ENCODE measurements at places on chromosomes 1 and 21. TPM values are rescaled to one million over a fixed set of nuclear protein-coding genes. Genes with fewer than 3 reads are reported as not detected.

The SFN gene
- polyA plus RNA-seq = 0.09 TPM

The GPR37L1 gene
- not detected for polyA plus RNA-seq

- H3K27ac ChIP-seq = no peak overlapping the region
- no peaks in the 10 kb centered on the region for H3K36me3 ChIP-seq
- DNase-seq = no peak
- H3K4me1 ChIP-seq = no peaks in the 10 kb centered on the region
- peaks cover 3% of the 10 kb centered on the region for H3K27me3 ChIP-seq
- H3K4me3 ChIP-seq = no peak overlapping the region
These were observed 22.3 kb downstream of the ABCA4 start for GRCh38 chr1:94098585-94099111.

- H3K4me3 ChIP-seq = no peak overlapping the region
- no peak overlapping the region for H3K27ac ChIP-seq
- no peak for DNase-seq
- no peaks in the 10 kb centered on the region for H3K4me1 ChIP-seq
These were observed 18.6 kb upstream of the TMEM52 start for GRCh38 chr1:1937549-1938275.

DNA sequence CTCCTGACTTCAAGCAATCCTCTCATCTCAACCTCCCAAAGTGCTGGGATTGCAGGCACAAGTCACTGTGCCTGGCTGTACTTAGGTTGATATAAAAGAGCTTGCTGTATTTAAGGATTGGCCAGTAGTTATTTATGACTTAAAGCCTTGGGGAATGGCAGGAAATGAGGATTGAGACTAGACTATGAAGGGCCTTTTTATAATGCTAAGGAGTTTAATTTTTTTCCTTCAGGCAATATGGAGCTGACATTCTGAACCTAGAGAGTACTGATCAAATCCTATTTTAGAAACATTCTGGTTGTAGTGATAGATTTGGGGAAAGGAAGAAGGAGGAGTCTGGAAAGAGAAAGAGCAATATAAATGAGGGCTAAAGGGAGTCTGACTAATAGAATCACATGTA lies 44.7 kb downstream of the MSH4 start:
- no peaks in the 10 kb centered on the region for H3K36me3 ChIP-seq
- no peaks in the 10 kb centered on the region for H3K27me3 ChIP-seq
- DNase-seq = no peak
- no peaks in the 10 kb centered on the region for H3K4me1 ChIP-seq

The DIRAS3 gene
- not detected for polyA plus RNA-seq

- no peak overlapping the region for H3K27ac ChIP-seq
- no peak overlapping the region for H3K4me3 ChIP-seq
- H3K27me3 ChIP-seq = no peaks in the 10 kb centered on the region
These were observed 18.5 kb downstream of the FTCD start for GRCh38 chr21:46136739-46137349.

The OR2AK2 gene
- polyA plus RNA-seq = 0.27 TPM

The TTC34 gene
- polyA plus RNA-seq = 2.1 TPM

The ANGPTL7 gene
- not detected for polyA plus RNA-seq

The RGS2 gene
- polyA plus RNA-seq = 143 TPM

GRCh38 chr21:39788383-39788782 lies 43.4 kb downstream of the IGSF5 start:
- no peak for DNase-seq
- no peaks in the 10 kb centered on the region for H3K27me3 ChIP-seq
- no peak overlapping the region for H3K27ac ChIP-seq
- H3K4me1 ChIP-seq = no peaks in the 10 kb centered on the region
- H3K36me3 ChIP-seq = no peaks in the 10 kb centered on the region

GRCh38 chr21:31087639-31088473 lies 49.6 kb upstream of the KRTAP19-8 start:
- H3K36me3 ChIP-seq = no peaks in the 10 kb centered on the region
- no peaks in the 10 kb centered on the region for H3K4me1 ChIP-seq
- DNase-seq = no peak
- no peak overlapping the region for H3K27ac ChIP-seq

The NCF2 gene
- polyA plus RNA-seq = 10.9 TPM

The FNDC10 gene
- polyA plus RNA-seq = 0.52 TPM

- H3K27me3 ChIP-seq = no peaks in the 10 kb centered on the region
- no peak overlapping the region for H3K4me3 ChIP-seq
- DNase-seq = no peak
- H3K27ac ChIP-seq = no peak overlapping the region
These were observed 14.3 kb upstream of the S100A11 start for GRCh38 chr1:152050886-152051675.

GRCh38 chr1:31880957-31881687 lies 57.0 kb downstream of the PTP4A2 start:
- peak; percentile 57 for DNase-seq
- peak overlapping the region; percentile 34 for H3K4me3 ChIP-seq
- no peaks in the 10 kb centered on the region for H3K27me3 ChIP-seq
- H3K4me1 ChIP-seq = peaks cover 48% of the 10 kb centered on the region
- no peaks in the 10 kb centered on the region for H3K36me3 ChIP-seq

DNA sequence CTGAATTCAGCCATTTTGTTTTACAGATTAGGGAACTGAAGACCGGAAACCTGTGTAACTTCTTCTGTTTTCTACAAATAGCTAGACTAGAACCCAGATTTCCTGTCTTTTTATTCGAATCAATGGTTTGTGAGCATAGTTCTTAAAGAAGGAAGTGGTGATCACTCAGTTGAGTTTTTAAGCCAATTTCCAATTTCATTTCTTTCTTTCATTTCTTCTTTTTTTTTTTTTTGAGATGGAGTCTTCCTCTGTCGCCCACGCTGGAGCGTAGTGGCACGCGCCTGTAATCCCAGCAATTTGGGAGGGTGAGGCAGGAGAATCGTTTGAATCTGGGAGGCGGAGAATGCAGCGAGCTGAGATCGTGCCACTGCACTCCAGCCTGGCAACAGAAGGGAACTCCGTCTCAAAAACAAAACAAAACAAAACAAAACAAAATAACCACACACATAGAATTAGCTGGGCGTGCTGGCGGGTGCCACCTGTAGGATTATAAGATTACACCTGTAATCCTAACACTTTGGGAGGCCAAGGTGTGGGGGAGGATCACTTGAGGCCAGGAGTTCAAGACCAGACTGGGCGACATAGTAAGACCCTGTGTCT lies 3.0 kb upstream of the MDM4 start:
- H3K27ac ChIP-seq = peak overlapping the region; percentile 97
- DNase-seq = peak; percentile 92
- no peaks in the 10 kb centered on the region for H3K27me3 ChIP-seq
- no peaks in the 10 kb centered on the region for H3K36me3 ChIP-seq
- H3K4me1 ChIP-seq = peaks cover 78% of the 10 kb centered on the region

DNA sequence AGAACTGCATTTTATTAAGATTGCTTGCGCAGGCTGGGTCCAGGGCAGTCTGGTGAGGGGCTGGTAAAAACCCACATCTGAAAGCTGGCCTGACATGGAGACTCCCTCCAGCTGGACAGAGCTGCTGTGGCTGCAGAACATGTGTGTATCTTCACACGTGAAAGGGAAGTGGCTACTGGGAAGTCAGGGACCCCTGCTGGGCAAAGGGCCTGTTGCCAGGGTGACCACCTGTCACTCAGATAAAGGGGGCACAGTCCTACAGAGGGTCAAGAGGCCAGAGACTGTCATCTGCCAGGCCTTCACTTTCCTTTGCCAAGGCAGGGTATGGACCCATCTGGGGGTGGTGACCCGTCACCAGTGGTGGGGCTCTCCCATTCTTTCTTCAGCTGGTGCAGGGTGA lies 17.5 kb downstream of the NKAIN1 start:
- H3K36me3 ChIP-seq = no peaks in the 10 kb centered on the region
- H3K4me3 ChIP-seq = no peak overlapping the region
- no peak overlapping the region for H3K27ac ChIP-seq

The THEM5 gene
- not detected for polyA plus RNA-seq

DNA sequence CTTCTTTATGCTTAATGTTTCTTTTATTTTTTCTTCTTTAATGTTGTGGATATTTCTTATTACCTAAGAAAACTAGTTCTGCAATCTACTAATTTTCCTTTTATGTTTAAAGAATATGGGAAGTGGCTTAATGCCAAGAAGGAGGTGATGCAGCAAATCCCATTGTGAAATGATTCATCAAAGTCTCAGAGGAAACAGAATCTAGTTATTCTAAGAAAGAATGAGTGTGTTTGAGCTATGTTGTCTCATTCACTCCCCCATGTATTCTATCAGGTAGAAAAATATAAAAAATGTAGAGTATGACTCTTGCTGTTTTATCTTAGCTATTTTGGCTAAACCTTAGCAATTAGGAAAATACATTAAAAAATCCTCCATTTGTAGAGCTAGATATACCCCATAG lies 659.9 kb upstream of the RGS18 start:
- no peak for DNase-seq
- no peak overlapping the region for H3K27ac ChIP-seq
- H3K36me3 ChIP-seq = no peaks in the 10 kb centered on the region
- no peak overlapping the region for H3K4me3 ChIP-seq
- H3K27me3 ChIP-seq = no peaks in the 10 kb centered on the region
- H3K4me1 ChIP-seq = no peaks in the 10 kb centered on the region

DNA sequence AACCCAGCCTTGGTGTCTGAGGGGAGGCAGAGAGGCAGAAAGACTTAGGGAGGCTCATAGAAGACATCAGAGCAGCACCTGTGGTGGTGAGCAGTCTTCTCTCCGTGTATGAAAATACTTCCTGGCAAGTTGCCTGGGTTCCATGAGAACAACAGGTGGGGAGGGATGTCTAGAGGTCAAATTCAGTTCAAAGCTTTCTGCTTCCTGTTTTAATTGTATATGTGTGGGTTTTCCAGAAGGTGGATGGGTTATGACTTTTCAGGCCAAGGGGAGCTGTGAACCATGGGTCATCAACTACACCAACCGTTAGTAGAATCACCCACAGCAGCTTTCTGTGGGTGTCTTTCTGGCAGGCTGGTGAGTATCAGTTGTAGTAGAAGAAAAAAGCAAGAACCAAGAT lies 4.1 kb upstream of the FCRL2 start:
- H3K27me3 ChIP-seq = no peaks in the 10 kb centered on the region
- H3K4me3 ChIP-seq = no peak overlapping the region
- peak overlapping the region; percentile 31 for H3K27ac ChIP-seq
- H3K4me1 ChIP-seq = peaks cover 83% of the 10 kb centered on the region
- peaks cover 4% of the 10 kb centered on the region for H3K36me3 ChIP-seq

- peak overlapping the region; percentile 27 for H3K27ac ChIP-seq
- H3K36me3 ChIP-seq = no peaks in the 10 kb centered on the region
- DNase-seq = no peak
These were observed 38.0 kb downstream of the JAK1 start for GRCh38 chr1:64928325-64928724.

DNA sequence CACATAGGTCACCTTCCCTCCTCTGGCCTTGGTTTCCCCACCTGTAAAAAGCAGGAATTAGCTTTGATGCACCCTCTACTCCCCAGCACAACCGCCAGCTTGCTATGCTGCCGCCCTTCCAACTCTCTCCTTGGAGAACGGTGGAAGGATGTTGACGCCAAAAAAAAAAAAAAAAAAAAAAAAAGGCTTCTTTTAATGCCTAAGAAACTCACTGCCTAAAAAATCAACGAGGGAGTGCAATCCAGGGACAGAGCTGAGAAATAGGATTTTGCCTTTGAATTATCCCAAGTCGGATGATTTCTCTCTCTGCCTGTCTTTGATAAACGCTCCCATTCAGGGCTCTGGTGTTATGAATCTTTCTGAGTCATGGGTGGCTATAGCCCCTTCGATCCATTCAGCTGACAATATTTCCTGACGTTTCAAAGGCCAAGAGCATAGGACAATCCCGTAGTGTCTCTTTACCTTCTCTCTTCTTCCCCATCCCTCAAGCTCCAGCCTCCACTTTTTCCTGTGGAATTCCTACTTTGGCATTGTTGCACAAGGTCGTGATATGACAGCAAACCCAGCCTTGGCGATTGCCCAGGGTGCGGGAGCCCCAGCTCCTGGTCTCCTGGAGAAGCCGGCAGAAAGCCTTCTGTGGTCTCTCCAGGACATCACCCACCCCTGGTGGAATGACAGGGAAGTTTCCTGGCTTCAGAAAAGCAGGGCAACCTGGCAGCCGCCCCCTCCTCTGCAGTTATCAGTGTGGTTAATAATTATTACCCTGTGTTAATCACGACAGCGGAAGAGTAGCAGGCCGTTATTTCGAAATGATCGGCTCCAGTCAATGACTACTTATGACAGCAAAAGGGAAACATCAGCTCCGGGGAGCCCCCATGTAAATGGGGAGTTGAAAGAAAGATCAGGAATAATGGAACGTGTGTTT lies 8.0 kb upstream of the PLXNA2 start:
- H3K4me3 ChIP-seq = no peak overlapping the region
- H3K36me3 ChIP-seq = no peaks in the 10 kb centered on the region
- H3K27me3 ChIP-seq = peaks cover 3% of the 10 kb centered on the region
- DNase-seq = no peak
- H3K4me1 ChIP-seq = no peaks in the 10 kb centered on the region

The TMPRSS15 gene
- 0.14 TPM for polyA plus RNA-seq

DNA sequence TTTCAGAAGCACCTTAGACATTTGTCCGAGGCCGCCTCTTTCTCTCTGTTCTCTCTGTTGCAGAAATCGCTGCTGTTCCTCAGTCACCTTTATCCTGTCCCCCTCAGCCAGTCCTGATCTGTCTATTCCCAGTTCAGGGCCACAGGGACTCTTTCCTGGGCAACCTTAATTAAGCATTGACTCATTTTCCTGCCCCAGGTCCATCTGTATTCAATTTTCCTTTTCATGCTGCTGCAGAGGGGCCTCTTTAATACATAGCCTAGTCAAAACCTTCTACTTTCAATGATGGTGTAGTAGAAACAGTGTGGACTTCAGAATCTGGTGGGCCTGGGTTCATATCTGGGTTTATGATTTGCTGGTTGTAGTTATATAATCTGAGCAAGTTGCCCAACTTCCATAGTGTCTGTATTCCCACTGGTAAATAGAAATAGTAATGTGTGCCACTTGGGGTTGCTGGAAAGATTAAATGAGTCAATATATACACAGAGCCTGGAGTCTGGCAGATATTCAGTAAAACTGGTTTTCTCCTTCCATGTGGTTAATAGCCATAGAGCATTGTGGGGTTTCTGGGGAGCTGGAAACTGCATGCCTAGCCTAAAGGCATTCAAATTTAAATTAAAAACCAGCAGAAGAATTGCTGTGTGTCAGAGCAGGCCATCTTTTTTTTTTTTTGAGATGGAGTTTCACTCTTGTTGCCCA lies 4.5 kb downstream of the TRAF5 start:
- peak overlapping the region; percentile 73 for H3K27ac ChIP-seq
- H3K4me1 ChIP-seq = peaks cover 86% of the 10 kb centered on the region
- peak overlapping the region; percentile 81 for H3K4me3 ChIP-seq
- no peaks in the 10 kb centered on the region for H3K27me3 ChIP-seq

The RXFP4 gene
- polyA plus RNA-seq = not detected
